ENCODE measurements at places on chromosomes 6 and 20.

- DNase-seq = no peak
Measured at GRCh38 chr20:33672426-33673113, 1.7 kb downstream of the NECAB3 start.

DNA sequence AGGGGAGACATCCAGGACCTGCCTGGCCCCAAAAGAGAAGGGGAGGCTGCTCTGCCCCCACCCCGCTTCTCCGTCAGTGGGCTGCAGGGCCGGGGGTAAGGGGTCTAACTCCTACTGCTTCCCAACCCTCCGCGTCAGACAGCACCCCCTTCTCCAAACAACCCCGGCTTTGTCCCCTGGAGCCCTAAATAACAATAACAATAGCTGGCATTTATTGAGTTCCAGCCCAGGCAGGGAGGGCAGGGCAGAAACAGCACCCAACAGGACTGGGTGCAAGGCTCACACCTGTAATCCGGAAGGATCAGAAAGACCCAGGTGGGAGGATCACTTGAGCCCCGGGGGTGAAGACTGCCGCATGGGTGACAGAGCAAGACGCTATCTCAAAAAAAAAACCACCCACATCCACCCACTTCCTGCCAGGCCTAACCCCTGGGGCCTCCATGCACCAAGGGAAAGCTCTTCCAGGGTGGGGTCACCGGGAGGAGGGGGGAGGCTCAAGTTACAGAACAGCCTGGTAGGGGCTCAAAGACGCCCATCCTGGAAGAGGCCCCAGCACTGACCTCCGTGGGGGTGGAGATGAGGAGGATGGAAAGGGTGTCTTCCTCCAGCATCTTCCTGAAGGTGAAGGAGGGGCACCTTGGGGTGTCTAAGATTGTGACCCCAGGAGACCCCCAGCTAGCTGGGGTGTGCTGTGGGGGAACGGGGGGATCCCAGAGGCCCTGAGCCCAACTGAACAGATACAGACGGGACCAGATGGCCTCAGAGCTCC, 1.3 kb upstream of the FNDC11 start:
- no peak for DNase-seq

GRCh38 chr6:122571888-122572287, 38.3 kb upstream of the PKIB start:
- no peak for DNase-seq

DNA sequence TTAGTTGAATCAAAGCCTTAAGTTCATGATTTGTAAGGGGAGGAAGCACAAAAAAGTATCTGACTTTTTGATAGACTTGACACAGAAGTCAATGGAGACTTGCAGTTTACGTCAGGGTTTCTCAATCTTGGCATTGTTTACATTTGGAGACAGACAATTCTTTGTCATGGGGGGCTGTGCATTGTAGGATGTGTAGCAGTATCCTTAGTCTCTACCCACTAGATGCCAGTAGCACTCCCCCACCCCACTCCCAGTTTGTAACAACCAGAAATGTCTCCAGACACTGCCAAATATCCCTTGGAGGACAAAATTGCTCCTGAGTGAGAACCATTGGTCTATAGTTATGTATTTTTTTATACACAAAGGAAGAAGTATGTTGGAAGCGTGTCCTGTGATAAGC, 434.1 kb downstream of the RFPL4B start:
- no peak for DNase-seq

Data from activated CD8-positive, alpha-beta memory T cell treated with anti-CD3 and anti-CD28 coated beads for 1 hour (primary cell).